NCI-H187 treated with DMSO at 0.1 percent for 48 hours (cell line): ENCODE measurements at places on chromosomes 5 and 9.

GRCh38 chr5:14008819-14009311 lies 64.4 kb upstream of the DNAH5 start:
- no peak for DNase-seq

DNA sequence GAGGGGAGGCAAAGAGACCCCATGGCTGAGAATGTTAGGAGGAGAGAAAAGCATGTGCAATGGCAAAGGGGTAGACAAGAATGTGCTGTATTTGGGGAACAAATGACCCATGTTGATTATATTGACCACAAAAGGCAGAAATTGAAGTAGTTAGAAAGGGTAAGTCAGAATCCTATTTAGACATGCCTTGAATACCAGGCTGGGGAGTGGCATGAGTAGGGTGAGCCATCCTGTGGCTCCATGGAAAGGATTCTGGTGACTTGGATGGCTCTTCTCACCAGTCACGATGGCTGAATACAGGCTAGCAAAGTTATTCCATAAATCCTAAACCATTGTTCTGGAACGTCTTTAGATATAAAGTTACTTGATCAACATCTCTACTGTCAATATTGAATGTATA lies 73.4 kb upstream of the MEF2C start:
- DNase-seq: no peak

GRCh38 chr5:1380011-1380817 lies 35.3 kb upstream of the CLPTM1L start:
- DNase-seq: no peak

DNA sequence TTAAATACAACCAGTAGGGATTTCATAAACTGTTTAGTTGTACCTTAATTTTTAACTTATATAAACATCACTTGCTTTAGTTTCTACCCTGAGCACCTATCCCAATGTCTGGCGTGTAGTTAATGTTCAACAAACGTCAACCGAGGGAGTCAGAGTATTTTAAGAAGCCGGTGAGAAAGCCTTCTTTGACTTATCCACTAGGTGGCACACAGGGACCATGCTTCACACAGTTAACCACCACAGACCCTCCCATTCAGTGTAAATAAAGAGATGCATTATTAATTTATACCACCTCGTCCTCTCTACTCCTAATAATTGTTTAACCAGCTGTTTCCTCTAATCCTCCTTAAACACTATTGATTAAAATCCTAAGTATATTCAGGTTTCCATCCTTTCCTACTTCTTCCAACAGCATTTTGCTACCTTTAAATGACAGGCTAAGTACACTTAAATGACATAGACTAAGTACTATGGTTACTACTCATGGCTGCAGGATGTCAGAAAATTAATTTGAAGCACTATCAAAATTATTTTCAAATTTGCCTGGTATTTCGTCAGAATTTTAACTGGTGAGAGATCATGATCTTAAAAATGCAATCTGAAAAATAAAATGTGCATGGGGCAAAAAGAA lies 2.3 kb downstream of the HAPLN1 start:
- peak; percentile 67 for DNase-seq

DNA sequence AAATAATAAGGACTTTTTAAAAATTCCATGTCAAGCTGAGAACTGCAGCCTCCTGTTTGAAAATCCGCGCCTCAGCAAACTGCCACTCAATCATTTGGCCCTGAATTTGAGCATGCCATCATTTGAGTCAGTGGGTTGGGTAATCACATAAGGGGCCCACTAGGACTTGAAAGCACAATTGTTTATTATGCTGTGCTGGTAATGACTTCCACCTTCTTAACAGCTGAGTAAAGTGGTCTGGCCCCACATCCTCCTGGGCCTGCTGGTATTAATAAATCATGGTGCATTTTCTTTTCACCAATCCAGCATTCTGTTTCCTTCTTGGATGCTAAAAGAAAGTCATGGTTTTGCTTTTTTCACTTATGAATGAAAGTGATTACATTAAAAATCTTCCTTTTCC lies 103.0 kb upstream of the CTSL start:
- DNase-seq: no peak

GRCh38 chr5:129361441-129362025 lies 98.6 kb upstream of the ADAMTS19 start:
- DNase-seq: no peak

DNA sequence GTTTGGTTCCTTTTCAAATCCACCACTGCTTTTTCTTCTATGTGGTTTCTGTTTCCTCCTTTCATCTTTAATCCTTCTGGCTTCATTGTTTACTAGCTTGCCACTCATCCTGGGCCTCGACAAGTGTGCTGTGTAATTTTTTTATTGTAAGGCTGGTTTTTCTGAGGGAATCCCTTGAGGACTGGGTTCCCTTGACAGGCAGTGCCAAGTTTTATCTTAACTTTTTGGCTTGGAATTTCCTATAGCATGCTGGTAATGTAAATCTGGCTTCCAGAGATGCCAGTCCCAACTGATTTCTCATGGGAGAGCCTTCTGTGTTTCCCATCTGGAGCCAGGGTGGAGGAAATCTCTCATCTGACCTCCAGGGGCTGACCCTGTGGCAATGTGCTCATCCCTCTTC lies 184.7 kb downstream of the ROR2 start:
- no peak for DNase-seq

GRCh38 chr9:108083160-108083750 lies 593.7 kb upstream of the KLF4 start:
- peak; percentile 15 for DNase-seq

GRCh38 chr5:95670568-95670967 lies 12.2 kb downstream of the SPATA9 start:
- no peak for DNase-seq

DNA sequence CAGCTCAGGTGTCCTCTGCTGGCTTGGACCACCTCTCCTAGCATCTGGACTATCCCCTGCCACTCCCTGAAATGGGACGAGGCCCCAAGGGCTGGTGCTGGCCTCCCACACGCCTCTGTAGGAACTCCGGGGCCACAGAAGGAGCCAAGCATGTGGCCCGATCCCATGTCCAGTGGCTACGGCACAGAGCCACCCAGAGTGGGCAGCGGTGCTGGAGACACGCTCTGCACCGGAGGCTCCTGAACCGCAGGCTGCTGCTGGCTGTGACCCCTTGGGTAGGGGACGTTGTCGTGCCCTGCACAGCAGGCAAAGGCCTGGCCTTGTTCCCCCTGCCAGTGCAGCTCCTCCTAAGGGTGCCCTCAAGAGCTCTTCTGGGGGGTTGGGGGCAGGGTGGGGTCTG lies 6.4 kb upstream of the CARD9 start:
- DNase-seq: no peak

DNA sequence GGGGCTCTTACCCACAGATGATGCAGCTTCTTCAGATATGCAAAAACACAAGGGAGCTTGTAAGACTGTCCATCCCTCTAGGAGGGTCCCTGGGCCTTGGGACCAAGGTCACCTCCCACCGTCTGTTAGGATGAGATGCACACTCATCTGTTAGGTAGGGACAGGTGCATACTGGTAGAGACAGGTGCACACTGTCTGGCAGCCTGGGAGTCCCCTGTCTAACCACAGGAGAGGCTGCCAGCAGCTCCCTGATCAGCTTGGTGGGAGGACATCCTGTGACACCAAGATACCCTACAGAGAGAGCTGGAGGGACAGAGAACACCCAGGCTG lies 13.2 kb downstream of the TSPAN17 start:
- DNase-seq: no peak

GRCh38 chr5:14464671-14465070 lies 116.9 kb upstream of the OTULINL start:
- no peak for DNase-seq

GRCh38 chr5:54611290-54611951 lies 93.9 kb downstream of the SNX18 start:
- DNase-seq: no peak

- no peak for DNase-seq
Measured at GRCh38 chr5:138666226-138666742, 86.9 kb upstream of the CTNNA1 start.

DNA sequence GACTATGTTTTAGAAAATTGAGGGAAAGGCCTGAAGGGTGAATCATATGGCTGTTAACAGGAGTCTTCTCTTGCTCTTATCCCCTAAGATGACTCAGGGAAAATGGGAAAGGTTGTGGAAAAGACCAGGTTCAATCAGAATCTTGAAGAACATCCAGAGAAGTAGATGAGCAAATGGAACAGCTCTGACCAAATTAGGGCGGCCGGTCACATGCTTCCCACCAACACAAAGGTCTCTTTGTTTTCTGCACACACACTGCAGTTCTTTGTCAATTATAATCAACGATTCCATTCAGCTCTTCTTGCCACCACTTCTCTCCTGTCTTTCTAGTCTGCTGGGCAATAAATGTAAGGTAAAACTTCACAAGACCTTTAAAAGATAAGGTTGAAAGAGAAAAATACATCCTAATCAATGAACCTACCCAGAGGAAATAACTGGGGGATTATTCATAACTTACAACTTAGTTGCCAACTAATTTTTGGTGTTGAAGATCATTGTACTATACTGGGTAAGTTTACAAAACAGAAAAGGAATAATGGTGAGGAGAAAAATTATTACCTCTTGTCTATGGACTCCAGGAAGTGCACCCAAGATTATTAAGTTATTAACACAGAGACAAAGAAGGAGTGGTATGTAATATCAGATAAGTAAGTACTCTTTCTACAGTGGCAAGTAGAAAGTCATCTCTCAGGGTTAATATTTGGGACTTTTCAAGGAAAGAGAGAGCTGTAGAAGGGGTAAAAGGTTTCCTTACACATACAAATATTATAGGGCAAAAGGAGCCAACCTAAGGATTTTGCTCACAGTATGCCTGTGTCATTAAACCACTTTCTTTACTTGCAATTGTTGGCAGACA lies 441.9 kb upstream of the PIK3R1 start:
- DNase-seq: no peak

GRCh38 chr5:17037751-17038150 lies 101.7 kb upstream of the MYO10 start:
- DNase-seq: no peak

GRCh38 chr5:139383275-139383992 lies at the start of gene SLC23A1:
Gene SLC23A1, minus strand, starts transcription at chr5:139383297. Its CDS starts 44 bp downstream, at chr5:139383253.
- no peak for DNase-seq

GRCh38 chr9:105376893-105377292 lies 70.9 kb upstream of the FSD1L start:
- no peak for DNase-seq

GRCh38 chr9:76893395-76893932 lies 12.4 kb downstream of the PRUNE2 start:
- DNase-seq: no peak
